ENCODE measurements at places on chromosomes 7 and 10.

DNA sequence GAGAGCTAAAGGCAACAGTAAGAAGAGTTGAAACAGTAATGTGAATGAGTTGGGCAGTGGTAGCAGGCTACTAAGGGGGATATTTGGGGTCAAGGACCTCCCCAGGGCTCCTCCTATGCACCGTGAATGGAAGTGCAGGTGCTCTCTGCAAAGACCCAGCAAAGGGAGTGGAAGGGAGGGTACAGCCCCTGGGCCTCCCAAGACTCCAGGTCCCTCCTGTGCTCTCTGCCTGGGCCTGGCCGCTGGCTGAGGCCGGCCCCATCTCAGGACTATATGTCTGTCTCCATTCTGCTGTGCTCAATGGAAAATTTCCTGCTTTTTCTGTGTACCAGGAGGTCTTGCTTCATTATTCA, 372.1 kb upstream of the MKI67 start:
- DNase-seq: no peak

- DNase-seq: no peak
Measured at GRCh38 chr7:10662982-10663884, 310.4 kb upstream of the PHF14 start.

- DNase-seq: no peak
Measured at GRCh38 chr10:111338805-111339204, 262.0 kb downstream of the ADRA2A start.

DNA sequence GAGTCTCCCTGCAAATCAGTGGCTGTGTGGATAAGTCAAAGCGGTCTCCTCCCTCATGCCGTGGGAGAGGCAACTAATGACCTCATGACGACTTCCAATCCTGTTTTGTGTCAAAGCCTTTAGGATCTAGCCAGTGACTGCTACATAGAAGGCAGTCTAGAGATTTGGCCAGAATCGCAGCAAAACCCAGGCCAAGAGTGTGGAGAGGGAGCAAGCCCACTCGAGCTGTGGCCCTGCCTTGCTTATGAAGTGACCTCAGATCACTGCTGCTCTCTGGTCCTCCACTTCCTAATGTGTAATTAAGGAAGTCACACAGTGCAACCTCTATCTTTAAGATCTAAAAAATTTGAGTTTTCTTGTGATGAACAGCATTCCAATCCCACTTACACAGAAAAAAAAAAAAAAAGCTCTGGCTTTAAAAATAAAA, 296.7 kb upstream of the KLF6 start:
- DNase-seq: no peak

GRCh38 chr10:34658934-34659333, 156.2 kb downstream of the PARD3 start:
- DNase-seq: no peak

GRCh38 chr10:117535298-117536071, 7.1 kb upstream of the EMX2 start:
- no peak for DNase-seq

GRCh38 chr10:78703593-78703992, 365.2 kb upstream of the ZMIZ1 start:
- DNase-seq: no peak

GRCh38 chr7:100087055-100087750, 1.6 kb upstream of the COPS6 start:
- DNase-seq: no peak

GRCh38 chr7:30027740-30028215, 434 bp upstream of the PLEKHA8 start:
- DNase-seq: no peak

DNA sequence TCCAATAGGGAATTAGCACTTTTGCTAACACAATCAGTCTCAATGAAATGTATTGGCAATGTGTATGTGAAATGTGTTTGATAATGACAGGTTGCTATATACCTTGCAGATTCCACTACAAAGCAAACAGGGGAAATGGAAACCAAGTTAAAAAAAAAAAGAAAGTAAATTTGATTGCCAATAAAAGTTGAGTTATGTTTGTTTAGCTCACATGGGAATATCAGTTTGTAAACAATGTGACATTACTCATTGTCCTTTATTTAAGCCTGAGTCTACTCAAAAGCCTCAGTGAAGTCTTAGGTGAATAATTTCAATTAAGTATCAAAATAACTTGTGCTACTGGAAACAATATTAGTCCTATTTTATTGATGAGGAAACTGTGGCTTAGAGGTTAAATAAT, 285.2 kb downstream of the CACNA2D1 start:
- no peak for DNase-seq

GRCh38 chr7:39921506-39922175, 28.4 kb upstream of the CDK13 start:
- DNase-seq: no peak

DNA sequence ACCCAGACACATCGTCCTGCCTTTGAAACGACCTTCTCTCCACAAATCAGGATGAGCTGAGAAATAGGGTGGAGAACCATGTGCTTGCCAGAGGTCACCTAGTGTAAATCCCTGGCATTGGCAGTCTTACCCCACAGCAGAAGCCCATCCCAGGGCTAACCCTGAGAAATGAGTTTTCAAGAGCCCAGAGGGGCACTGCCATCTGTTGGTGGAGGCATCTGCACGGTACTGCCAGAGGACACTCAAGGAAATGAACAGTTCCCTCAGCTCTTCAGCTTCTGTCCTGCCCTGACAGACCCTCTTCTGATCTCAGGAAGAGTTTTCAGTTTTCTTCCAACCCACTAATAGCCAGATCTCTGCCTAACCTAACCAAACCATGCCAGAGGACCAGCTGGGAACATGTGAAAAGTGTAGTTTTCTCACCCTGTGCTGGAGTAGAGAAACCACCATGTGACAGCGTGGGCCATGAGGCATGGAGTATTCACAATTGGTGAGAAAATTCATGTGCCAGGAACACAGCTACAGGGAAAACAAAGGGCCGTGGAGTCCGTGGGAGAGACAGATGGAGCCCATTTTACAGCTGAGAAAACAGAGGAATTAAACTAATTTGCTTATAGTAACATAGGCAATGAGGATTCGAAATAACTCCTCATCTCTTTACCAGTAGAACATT, 37.7 kb upstream of the ITPRID1 start:
- DNase-seq: no peak

DNA sequence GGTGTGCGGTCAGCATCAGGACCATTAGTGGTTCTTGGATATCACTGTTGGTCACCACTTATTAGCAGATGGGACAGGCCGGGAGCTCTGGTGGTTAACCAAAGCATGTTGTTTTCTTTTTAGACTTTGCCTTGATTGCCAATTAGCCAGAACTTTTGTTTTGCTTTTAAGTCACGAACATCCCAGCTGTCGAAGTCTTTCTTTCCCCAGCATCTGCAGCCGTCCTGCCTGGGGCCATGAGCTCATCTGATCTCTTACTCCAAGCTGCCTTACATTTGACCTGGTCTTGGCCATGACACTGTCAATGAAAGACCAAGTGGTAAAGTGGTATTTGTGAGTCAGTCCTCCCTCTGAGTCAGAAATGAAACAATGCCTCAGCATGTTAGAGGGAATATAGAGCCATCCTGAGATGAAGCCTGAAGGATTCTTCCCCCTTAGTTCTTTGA, 53.9 kb upstream of the CREB5 start:
- no peak for DNase-seq

DNA sequence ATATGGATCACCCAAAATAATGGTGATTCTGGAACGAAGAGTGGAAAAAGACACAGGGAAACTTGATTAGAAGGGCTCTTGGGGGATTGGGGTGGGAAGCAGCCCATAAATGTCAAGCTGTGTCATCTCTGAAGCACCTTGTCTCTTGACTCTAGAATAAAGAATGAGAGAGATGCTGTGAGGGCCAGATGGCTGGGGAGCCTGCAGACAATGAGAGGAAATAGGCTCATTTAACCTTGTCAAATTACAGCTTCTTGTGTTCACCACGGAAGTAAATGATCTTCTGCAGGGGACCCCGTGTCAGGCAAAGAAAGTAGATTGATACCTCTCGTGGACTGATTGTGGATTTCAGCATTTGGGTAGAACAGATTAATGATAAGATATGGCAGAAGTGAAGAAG, 159.3 kb downstream of the ST7 start:
- no peak for DNase-seq

DNA sequence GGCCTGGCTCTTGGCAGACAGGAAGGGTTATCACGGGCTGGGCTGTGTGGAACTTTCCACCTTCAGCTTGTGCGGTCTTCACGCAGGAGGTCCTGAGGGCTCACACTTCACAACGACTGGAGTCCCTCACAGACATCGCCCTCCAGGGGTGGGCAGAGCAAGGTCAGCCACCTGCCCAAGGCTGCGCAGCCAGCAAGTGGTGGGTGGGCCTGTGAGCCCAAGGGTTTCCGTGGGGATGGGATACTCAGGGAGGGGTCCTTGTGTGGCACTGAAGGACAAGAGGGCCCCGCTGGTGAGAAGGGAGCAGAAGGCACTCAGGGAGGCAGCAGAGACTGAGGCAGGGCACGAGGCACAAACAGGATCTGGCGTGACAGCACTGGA, 22.0 kb downstream of the PDIA4 start:
- no peak for DNase-seq

- no peak for DNase-seq
Measured at GRCh38 chr10:124944982-124945381, 3.1 kb downstream of the ZRANB1 start.

DNA sequence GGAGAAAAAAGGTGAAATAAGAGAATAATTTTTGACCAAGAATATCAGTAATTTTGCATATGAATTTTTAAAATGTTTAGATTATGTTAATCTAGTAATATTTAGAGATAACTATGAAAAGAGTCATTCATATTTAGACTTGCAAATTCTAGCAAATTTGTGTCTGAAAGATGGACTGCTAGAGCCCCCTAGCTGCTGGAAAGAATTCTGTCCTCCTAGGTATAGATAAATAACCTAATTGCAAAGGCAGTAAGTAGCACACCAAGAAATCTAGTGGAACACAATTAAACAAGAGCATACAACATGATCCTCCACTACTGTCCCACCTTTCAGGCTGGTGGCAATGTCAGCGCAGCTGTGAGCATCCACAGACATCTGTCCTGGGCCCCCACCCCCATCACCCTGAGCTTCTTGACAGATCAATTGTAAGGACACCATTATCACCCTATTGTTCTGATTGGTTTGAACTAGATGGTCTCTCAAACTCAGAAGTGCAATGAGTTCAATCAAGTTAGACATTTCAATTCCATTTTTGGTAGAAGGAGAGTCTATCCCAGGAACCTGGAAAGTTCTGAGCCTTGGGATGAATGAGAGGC, 15.0 kb upstream of the GFRA1 start:
- DNase-seq: no peak

- DNase-seq: no peak
Measured at GRCh38 chr7:64893401-64893800, 9.7 kb upstream of the ZNF273 start.

DNA sequence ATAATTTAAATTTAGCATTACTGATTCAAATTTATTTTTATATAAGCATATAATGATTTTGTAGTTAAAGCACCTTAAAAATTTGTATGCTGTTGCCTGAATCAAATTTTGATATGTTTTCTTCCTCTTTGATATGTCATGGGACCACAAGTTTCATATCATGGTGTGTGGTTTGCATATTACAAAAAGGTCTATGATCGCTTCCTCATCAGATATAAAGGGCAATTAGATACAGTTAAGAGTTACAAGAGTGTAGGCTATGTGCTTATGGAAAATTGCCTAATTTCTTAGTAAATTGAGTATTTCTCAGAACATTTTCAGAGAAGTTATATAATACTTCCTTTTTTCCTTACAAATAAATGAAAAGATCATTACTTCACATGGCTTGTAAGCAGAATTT, 22.2 kb downstream of the MRC1 start:
- no peak for DNase-seq

GRCh38 chr7:152860310-152860709, 100.8 kb downstream of the ACTR3B start:
- DNase-seq: no peak

DNA sequence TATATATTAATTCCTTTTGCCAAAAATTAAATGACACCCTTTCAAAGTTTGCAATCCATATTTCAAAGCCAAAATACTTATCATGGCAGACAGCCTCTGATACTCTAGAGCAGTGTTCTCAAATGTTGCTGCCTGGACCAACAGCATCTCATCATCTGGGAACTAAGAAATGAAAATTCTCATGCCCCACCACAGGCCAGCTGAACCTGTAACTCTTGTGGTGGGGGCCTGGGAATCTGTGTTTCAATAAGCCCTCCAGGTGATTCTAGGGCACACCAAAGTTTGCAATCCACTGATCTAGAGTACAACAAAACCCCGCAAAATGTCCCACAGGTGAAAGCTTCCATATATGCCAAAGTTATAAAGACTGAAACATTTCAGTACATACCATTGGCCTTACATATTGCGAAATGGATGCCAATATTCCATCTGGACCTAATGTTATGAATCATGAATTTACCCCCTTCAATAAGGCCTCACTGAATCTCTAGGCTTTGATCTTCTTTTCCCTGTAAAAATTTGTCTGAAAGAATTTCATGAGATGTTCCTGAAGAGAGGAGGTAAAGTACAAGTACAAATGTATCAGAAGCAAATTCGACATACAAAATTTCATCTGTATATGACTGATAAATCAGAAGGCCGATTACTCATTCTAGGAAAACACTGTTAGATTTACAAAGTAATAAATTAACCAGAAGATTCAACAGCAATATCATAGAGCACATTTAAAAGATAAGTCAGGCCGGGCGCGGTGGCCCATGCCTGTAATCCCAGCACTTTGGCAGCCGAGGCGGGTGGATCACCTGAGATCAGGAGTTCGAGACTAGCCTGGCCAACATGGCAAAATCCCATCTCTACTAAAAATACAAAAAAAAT, 25.3 kb upstream of the EPC1 start:
- DNase-seq: no peak

GRCh38 chr10:49314806-49315205, 15.8 kb downstream of the C10orf71 start:
- no peak for DNase-seq

- no peak for DNase-seq
Measured at GRCh38 chr7:42952328-42952727, 20.2 kb downstream of the MRPL32 start.

- no peak for DNase-seq
Measured at GRCh38 chr10:124541076-124541903, 79.7 kb downstream of the LHPP start.

DNA sequence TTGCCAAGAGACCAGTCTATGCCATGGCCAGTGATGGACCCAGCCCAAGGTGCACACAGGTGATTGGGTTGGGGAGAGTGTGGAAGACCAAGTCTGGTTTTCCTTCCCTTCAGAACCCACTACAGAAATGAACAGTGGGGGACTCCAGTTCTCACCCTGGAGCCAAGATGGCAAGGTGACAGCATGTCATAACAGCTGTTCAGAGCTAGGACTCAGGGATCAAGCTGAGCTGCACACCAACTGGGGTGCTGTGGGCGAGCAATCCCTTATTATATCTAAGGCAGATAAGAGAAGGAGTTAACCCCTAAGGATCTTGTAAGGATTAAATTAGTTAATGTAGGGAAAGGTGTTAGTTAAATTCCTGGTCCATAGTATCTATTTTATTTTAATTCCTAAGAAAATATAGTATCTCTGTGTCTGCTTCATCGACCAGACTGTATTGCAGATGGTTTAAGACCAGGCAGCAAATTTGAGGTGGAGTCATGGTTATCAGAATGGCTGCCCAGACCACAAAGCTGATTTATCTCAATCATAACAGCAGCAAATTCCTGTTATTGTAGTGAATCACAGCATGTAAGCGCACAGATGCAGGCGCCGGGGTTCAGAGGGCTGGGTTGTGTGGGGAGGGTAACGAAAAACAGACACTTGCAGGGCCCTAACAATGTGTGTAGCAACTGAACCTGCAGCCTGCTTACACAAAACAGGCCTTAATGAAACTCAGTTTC, 208.7 kb upstream of the ZNF32 start:
- DNase-seq: no peak

- no peak for DNase-seq
Measured at GRCh38 chr10:132879408-132880127, 62.8 kb downstream of the CFAP46 start.

GRCh38 chr10:48302515-48303476, 3.7 kb upstream of the MAPK8 start:
- DNase-seq: no peak
